ENCODE measurements at places on chromosomes 5 and 9.

- no peak for DNase-seq
Measured at GRCh38 chr5:81794226-81794625, 43.3 kb upstream of the SSBP2 start.

GRCh38 chr9:84772511-84772910, 103.0 kb downstream of the NTRK2 start:
- no peak for DNase-seq

GRCh38 chr9:61666849-61667371, 477.1 kb downstream of the SPATA31A7 start:
- no peak for DNase-seq

DNA sequence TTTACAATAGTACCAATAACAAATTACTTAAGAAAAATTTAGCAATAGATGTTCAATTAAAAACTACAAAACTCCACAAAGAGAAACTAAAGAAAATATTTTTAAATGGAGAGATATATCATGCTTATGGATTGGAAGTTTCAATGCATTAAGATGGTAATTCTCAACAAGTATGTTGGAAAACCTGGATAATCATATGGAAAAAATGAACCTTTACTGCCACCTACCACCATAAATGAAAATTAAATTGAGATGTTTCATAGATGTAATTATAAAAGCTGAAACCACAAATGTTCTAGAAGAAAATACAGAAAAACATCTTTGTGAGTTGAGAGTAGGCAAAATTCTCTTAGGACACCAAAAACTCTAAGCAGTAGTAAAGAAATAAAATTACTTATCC, 121.7 kb downstream of the ANKRD18B start:
- DNase-seq: no peak

- DNase-seq: no peak
Measured at GRCh38 chr5:136080113-136080482, 51.3 kb downstream of the TGFBI start.

GRCh38 chr9:117074784-117075520, 339.9 kb downstream of the ASTN2 start:
- no peak for DNase-seq

DNA sequence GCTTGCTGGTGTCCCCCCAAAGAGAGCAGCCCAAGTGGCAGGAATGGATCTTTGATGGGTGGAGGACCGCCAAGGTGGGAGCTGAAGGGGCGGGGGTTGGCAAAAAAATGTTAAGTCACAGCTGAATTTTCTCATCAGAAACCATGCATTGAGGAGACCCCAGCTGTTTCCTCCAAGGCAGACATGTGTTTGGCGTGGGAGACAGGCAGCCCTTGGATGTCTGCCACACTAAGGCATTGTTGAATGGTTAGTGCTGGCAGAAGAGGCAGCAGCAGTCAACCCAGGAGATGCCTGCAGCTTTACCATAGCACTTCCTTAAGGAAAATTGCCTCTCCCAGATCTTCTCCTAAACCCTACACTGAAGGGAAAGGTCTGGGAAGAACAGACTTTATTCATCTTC, 394.9 kb upstream of the CD180 start:
- no peak for DNase-seq

DNA sequence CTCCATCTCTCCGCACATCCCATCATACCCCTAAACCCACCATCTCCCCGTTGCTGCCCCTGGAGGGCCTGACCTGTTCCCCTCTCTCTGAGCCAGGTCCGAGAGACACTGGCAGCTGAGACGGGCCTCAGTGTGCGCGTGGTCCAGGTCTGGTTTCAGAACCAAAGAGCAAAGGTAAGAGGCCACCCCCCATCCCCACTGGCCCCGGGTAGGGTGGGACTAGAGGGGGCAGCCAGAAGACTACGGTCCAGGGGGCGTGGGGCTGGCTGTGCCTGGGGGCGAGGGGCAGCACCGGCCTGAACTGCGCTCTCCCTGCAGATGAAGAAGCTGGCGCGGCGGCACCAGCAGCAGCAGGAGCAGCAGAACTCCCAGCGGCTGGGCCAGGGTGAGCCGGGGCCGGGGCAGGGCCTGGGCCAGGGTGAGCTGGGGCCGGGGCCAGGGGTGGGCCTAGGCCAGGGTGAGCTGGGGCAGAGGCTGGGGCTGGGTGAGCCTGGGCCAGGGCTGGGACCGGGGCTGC, 79.8 kb downstream of the LMX1B start:
- DNase-seq: no peak

DNA sequence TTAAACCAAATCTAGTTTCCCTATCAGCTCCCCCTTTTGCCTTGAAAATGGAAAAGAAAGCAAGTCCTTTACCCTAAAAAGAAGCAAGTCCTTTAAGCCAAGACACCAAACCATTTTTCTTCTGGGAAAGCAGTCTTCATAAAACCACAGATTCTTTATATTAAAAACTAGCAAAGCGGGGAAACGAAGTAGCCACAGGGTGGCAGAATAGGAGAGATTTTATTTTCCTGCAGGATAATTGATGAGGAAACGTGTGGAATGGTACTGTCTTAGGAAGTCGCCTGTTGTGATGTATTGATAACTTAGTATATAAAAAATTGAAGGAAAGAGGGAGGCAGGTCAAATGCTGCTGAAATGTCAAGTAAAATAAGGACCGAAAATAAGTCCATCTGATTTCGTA, 41.1 kb downstream of the ZNF883 start:
- DNase-seq: no peak

GRCh38 chr9:9556865-9557803, 1055.7 kb downstream of the PTPRD start:
- no peak for DNase-seq

- peak; percentile 93 for DNase-seq
Measured at GRCh38 chr9:84136119-84136868, 155.7 kb downstream of the RMI1 start.

GRCh38 chr5:140551872-140552271, 4.4 kb downstream of the EIF4EBP3 start:
- DNase-seq: no peak

- DNase-seq: no peak
Measured at GRCh38 chr5:44646016-44646415, 162.7 kb upstream of the MRPS30 start.

DNA sequence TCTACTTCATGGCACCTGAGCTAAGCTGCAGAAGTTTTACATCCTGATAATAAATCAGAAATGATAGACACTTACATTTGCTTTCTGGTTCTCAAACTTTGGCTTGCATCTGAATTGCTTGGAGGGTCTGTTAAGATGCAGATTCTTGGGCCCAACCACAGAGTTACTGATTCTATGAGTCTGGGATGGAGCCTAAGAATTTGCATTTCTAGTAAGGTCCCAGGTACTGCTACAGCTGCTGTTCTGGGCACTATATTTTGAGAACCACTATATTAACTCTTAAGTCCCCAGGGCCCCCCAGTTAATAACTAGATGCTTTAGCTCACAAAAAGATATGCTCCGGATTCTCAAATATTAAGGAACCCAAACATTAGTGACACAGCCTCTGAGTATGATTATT, 69.8 kb upstream of the DAB2 start:
- no peak for DNase-seq

GRCh38 chr5:5419291-5420210, 2.9 kb upstream of the ICE1 start:
- DNase-seq: peak; percentile 65

DNA sequence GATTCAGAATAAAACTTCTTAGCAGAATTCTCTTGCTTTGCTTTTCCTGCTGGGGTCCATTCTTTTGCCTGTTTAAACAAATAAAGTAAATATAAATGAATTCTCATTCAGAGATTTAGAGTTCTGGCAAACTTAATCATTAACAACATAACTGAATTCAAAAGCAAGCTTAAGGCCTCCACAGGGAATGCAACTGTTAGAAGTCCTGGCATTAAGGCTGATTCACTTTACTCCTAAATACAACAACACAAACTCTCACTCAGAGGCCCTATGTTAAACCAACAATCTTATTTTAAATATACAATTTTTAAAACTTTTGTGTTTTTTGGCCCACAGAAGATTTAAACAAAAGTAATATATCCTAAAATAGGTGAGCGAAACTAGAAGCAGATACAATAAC, 178.3 kb downstream of the AP3B1 start:
- no peak for DNase-seq

- no peak for DNase-seq
Measured at GRCh38 chr9:129607027-129607387, 13.9 kb downstream of the C9orf50 start.

DNA sequence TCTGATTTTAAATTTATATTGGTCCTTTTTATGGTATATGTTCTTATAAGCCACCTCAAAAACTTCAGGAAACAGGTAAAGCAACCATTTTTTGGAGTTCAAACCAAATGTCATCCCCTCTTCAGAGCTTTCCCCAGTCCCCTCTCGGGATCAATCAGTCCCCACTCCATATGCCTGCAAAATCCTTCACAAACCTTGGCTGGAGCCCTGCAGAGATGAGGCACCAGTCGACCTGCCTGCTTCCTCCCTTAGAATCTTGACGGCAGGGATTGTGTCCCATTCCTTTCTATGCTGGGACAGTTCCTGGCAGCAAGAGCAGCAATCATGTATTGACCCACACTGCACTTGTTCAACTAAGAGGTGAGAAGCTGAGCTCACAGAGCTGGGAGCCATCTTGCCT, 22.6 kb downstream of the B4GALT1 start:
- no peak for DNase-seq

- DNase-seq: no peak
Measured at GRCh38 chr5:109318455-109319108, 91.2 kb downstream of the PJA2 start.

DNA sequence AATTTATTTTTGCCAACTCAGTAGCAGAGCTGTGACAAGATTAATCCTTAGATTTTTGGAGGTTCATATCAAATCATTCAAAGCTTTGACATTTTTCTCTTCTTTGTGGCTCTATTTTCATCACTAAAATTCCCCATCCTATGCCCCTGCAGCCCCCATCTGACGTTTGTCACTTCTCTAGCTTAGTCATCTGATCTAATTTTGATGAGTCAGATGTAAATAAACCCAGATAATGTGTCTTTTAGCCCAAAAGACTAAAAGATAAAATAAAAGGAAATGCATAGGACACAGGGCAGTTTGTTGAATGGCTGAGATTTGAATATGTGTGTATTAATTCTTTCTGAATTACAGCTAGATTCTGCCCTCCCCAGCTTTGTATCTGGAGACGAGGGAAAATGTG, 897 bp upstream of the HSPB3 start:
- no peak for DNase-seq

- no peak for DNase-seq
Measured at GRCh38 chr5:10854506-10855277, 93.7 kb upstream of the DAP start.

GRCh38 chr5:147689426-147689825, 93.1 kb downstream of the JAKMIP2 start:
- no peak for DNase-seq

GRCh38 chr5:61019642-61020041, 74.6 kb downstream of the NDUFAF2 start:
- DNase-seq: no peak

- DNase-seq: peak; percentile 63
Measured at GRCh38 chr9:91193658-91194391, 167.9 kb downstream of the AUH start.

GRCh38 chr5:151298063-151298855, 5.3 kb downstream of the SLC36A3 start:
- no peak for DNase-seq

GRCh38 chr9:32404856-32405255, 20.4 kb downstream of the ACO1 start:
- no peak for DNase-seq

DNA sequence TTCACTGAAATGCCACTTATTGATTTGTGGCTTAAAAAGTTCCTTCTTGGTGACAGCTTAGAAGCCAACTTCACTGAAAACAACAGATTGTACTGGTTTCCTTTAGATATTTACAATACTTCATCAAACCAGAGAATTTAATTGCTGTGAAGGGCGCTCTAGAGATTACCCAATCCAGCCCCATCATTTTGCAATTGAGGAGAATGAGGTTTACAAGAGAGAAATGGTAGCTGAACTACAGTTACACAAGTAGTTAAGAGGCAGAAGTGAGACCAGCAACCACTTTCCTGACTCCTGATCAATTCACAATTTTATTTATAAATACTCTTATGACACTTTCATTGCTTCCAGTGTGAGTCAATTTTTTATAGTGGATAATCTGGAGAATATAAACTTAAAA, 103.5 kb upstream of the APC start:
- DNase-seq: no peak

- DNase-seq: no peak
Measured at GRCh38 chr5:139223481-139223880, 25.3 kb upstream of the SIL1 start.

DNA sequence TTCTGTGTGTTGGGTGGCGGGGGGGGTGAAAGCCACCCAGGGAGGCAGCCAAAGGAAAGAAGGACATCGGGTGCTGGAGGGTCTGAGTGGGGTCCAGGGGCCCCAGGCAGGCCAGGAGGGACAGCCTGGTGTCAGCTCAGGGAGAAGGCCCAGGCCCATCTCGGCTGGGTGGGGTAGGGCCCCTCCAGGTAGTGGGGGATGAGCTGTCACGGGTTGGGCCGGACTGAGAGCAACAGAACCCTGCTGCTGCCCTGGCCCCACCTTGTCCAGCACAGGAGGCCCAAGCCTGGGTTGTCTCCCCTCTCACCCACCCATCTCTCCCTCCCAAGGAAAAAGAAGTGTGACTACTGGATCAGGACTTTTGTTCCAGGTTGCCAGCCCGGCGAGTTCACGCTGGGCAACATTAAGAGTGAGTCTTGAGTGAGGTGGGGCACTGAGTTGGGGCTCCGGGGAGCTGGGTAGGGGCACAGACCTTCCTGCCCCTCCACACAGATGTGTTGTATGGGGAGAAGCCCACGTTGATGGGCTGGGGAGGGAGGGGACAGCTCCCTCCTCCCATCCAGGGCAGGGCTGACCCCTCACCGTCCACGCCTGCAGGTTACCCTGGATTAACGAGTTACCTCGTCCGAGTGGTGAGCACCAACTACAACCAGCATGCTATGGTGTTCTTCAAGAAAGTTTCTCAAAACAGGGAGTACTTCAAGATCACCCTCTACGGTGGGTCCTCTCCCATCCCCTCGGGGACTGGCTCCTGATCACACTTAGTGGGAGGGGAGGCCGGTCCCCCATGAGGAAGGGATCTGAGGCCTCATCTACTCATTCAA, 2.3 kb downstream of the LCN2 start:
- no peak for DNase-seq

DNA sequence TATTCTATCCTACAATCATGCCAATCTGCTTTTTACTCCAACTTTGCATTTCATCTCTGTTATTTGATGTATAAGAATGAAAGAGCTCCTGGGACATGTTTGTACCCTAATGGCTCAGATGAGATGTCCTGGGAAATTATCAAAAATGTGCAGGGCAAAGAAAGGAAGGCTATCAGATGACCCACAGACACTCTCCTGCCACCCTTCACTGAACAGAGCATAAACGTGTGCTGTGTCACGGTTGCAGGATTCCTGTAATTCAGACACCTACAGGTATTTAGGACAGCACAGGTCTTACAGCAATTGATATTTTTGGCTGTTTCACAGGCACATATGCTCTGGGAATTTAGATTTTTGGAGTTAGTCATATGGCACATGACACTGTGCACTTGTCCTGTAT, 149.2 kb upstream of the GAS1 start:
- DNase-seq: no peak

- no peak for DNase-seq
Measured at GRCh38 chr5:151755383-151755782, 3.0 kb downstream of the ATOX1 start.

All from NCI-H510A treated with DMSO at 0.1 percent for 48 hours (cell line).